Naive thymus-derived CD4-positive, alpha-beta T cell (primary cell): ENCODE measurements at places on chromosomes 6 and 20. TPM values are rescaled to one million over a fixed set of nuclear protein-coding genes. Genes with fewer than 3 reads are reported as not detected.

- DNase-seq: no peak
Measured at GRCh38 chr6:32406857-32407256, at the start of gene BTNL2. Gene BTNL2 (minus strand): TSS chr6:32407181. CDS start chr6:32407123, 58 bp downstream.

GRCh38 chr20:36604952-36605398 lies 604 bp upstream of the RAB5IF start:
- no peak for DNase-seq

- no peak for DNase-seq
Measured at GRCh38 chr6:109311471-109311870, 70.8 kb downstream of the CD164 start.

- no peak for DNase-seq
Measured at GRCh38 chr6:18562726-18563125, 175.6 kb downstream of the RNF144B start.

DNA sequence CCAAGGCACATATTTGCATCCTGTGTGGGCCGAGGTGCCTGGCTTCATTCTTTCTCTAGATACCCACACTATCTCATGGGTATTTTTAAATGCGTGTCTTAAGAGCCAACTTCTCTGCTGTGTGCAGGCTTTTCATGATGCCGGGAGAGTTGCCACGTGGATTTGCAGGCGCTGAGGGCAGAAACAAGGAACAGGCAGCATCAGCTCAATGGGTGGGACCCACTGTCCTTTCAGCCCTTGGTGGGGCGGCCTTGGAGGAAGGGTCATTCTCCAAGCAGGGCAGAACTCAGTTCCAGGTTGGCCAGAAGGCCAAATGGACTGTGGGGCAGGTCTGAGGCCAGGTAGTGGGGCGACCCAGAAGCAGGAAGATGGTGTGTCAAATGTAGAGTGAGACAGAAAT lies 84.7 kb downstream of the PHACTR3 start:
- no peak for DNase-seq

DNA sequence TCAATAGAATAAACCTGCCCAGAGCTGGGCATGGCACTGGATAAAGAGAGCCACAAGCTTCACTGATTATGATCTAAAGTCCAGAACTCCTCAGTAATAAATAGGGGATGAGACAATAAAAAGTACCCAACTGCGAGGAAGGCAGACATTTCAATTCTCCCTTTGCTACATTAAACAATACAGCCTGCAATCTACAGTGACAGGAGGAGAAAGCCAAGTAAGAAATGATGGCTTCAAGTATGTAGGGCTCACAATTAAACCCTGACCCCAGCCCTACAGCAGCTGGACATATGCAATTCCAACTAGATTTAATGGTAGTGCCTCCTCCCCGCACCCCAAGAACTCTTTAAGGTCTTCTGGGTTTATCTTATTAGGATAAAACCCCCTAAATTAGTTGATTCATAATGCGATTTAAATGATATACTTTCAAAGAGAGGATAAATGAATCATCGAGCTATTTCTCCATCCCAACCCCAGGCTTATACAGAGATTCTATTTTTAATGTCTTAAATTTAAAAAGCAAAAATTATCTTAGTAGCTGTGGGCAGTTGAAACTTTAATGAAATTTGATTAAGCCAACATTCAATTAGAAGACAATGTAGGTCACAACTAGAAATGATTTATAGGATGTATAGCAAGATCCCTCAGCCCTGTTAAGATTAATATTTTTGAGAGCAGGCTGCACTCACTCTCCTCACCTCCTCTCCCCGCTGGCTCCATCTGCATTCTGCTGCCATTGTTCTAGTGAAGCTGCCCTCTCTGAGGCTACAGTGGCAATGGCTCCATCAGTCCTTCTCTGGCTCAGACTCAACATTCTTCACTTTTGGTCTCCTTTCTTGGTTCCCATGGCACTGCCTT lies 57.1 kb downstream of the OGFRL1 start:
- DNase-seq: no peak

- DNase-seq: no peak
Measured at GRCh38 chr6:134081506-134081905, 29.1 kb upstream of the SLC2A12 start.

GRCh38 chr6:41651962-41652657 lies 13.8 kb downstream of the MDFI start:
- DNase-seq: no peak

DNA sequence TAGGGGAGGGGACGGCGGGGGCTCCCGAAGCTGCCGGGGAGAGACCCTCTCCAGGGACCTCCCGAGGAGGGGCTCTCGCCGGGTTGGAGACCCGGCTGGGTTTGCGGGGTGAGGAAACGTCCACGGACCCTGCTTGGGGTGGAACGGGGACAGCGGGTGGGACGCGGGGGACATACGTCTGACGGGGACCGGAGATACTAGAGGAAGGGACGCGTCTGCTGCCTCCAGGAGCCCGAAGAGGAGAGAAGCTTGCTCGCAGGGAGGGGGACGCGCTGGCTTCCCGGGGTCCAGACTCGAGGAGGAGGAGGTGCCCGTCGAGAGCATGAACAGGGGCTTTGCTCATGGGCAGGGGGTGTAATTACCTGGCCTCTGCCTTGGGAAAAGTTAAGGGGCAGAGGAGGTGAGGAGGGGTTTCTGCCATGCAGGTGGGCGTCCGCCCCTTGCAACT lies 593 bp downstream of the DNMT3B start:
- DNase-seq: no peak

- DNase-seq: no peak
Measured at GRCh38 chr6:55199239-55199638, 24.9 kb downstream of the HCRTR2 start.

DNA sequence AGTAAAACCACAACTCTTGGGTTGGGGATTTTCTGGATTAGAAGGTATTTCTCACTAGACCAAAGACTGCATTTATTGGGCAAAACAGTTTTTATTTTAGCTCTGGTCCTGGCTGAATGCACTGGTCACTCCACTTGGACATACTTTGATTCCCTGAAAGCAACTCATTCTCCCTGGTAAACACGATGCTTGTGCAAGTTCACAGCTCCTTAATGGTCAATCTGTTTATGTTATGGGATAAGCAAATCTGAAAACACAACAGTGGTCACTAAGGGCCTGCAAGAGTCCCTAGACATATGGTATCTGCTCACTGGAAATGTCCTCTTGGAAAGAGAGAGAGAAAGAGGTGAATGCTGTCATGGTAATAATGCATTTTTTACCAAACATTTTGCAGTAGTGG lies 559.8 kb downstream of the CDH26 start:
- no peak for DNase-seq

DNA sequence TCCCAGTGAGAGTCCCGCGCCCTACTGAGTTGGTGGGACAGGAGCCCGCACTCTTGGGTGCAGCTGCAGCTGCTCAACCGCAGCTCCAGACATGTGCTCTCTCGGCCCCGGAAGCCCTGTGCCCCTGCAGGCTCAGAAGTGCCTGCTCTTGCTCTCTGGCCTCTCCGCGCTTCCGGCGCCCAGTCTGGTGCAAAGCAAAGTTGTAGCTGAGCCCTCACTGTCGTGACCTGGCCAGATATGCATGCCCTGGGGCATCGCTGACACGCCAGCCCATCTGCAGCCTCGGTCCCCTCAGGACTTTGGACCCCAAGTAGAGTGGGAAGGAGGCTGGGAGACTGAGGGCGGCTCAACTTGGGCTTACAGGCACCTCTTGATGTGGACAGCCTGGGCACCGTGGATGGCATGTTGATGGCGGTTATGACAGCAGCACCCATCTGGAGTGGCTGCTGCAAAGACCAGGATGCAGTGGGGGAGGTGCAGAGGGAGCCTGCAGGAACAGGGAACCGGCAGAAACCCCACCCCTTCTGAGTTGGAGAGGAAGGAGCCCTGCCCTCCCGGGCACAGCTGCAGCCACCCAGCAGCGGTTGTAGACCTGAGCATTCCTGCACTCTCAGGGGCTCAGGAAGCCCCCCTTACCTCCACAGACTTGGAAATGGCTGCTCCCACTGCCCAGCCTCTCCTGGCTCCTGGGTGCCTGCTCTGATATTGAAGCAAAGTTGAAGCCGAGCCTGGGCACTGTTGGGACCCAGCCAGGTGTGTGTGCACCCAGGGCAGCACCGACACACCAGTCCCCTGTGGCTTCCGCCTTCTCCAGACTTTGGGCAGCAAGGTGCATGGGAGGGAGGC lies 462.6 kb downstream of the TBC1D32 start:
- no peak for DNase-seq

DNA sequence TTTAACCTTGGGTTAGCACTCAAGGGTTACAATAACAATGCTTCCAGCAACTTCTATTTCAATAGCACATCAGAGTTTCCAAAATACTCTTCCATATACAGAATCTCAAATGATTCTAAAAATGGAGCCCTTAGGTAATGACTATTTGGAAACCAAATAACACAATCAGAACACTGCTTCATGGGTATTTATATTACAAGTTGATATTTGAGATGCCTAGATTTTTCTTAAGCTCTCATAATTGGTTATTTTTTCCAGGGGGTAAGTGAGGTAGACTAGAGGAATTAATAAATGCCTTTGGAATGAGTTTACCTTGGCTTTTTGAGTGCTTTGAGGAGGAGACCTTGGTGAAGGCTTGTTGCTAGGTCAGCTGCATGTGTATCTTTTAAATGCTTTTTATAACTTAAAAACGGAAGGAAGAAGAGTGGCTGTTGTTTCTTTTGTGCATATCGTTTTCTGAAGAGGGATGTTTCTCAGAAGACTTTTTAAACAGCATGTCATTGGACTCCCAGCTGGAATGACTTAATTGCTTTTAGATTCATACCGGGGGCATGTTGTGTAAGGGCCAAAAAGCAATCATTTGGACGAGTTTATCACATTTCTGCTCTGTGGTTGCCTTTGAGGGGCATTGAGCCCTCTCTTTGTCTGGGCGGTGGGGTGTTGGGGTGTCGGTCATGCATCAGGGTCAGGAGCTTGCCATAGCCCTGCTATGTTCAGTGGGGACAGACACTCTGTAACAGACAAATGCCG lies 186.0 kb downstream of the DTNBP1 start:
- DNase-seq: no peak

GRCh38 chr20:59028812-59029211 lies 3.3 kb downstream of the ATP5F1E start:
- no peak for DNase-seq

GRCh38 chr6:45170309-45170708 lies 157.8 kb upstream of the RUNX2 start:
- no peak for DNase-seq

DNA sequence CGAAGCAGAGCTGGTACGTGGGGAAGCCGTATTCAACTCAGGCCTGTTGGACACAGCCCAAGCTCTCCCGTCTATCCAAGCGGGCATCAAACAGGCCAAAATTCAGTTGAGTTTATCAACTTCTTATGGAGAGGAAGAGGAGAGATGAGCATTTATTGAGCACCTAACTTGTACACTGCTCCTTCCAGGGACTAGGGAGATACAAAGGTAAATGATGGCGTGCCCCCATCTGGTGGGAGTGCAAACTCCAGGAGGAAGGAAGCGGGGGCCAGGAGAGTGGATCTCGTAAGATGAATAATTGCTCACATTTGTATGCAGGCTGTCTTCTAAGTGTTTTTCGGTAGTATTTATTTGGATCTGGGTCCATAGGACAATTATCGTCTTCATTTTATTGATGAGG lies 146.6 kb downstream of the SOBP start:
- no peak for DNase-seq

- DNase-seq: no peak
Measured at GRCh38 chr6:52317211-52317610, 32.7 kb upstream of the MCM3 start.

DNA sequence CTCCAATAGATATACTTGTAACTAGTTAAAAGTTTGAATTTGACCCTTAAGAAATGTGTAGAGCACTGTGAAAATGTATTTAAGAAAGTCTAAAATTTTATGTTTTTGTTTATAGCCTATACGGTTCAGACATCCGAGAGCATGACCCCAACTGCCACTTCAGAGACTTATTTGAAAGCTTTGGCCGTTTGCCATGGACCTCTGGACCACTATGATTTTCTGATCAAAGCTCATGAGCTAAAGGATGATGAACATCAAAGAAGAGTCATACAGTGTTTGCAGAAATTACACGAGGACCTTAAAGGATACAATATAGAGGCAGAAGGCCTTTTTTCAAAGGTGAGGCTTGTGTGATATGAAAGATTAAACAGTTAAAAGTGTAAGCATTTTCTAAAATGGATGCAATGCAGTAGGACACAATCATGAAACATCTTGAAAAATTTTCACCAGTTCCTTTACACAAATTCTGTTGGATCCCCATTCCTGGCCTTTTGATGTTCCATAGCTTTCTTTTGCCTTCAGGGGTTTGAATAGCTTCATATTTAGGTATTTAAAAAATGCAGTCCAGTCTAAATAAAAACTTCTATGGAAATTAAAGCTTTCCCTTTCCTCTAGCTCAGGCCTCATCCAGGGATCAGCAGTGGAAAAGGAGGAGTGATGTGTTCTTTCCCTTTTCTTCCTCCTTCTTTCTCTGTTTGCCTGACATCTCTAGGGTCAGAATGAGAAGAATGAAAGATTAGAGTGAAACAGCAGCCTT lies 29.0 kb downstream of the AFG1L start:
- no peak for DNase-seq

DNA sequence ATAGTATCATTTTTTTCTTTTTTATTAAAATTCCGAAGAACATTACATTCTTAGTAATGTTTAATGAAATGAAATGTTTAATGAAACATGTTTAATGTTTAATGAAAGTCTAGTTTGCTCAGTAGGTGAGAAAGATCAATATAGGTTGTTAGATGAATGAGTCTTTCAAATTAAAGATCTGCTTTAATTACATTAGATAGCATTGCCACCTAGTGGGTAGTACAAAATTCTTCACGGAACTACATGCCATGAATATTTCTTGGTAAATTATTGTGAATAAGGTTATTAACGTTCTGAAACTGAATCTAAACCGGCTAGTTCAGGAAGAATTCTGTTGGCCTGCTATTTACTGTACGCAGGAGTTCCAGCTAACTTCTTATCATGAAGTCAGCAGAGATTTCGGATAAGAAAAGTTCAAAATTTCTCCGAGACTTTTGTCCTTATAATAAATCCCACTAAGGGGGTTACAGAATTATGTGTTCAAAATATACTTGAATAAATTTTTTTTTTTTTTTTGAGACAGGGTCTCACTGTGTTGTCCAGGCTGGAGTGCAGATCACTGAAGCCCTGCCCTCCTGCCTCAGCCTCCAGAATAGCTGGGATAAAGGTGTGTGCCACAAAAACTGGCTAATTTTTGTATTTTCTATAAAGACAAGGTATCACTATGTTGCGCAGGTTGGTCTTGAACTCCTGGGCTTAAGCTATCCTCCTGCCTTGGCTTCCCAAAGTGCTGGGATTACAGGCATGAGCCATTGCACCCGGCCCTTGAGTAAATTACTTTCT lies 7.9 kb upstream of the GMNN start:
- no peak for DNase-seq

GRCh38 chr20:57660922-57661745 lies 40.9 kb upstream of the ZBP1 start:
- DNase-seq: no peak

The IPCEF1 gene
- 113 TPM for polyA plus RNA-seq

The ATP9A gene
- polyA plus RNA-seq: not detected

The TRDN gene
- polyA plus RNA-seq: not detected

The CRYBG1 gene
- 18.3 TPM for polyA plus RNA-seq

The ALDH8A1 gene
- not detected for polyA plus RNA-seq

The HUS1B gene
- polyA plus RNA-seq: 1.4 TPM
